ENCODE measurements at places on chromosomes 5 and 9.
A peak's percentile ranks its signal among the peaks of the same experiment; 100 is the strongest.

DNA sequence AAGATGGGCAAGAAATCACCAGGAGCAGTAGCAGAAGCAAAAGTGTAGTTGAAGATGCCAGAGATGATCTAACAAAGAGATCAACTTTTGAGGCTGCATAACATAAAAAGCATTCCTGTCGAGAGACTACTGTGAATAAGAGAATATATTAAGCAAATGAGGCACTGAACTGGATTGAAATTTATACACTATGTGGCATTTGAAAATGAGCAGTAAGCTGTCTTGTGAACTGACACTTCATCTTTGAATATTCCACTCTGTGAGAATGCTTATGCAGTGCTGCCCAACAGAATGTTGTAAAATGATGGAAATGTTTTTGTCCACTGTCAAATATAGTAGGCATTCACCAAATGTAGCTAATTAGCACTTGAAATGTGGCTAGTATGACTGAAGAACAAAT is 18.9 kb upstream of the PRRC1 start:
- no peak for DNase-seq

DNA sequence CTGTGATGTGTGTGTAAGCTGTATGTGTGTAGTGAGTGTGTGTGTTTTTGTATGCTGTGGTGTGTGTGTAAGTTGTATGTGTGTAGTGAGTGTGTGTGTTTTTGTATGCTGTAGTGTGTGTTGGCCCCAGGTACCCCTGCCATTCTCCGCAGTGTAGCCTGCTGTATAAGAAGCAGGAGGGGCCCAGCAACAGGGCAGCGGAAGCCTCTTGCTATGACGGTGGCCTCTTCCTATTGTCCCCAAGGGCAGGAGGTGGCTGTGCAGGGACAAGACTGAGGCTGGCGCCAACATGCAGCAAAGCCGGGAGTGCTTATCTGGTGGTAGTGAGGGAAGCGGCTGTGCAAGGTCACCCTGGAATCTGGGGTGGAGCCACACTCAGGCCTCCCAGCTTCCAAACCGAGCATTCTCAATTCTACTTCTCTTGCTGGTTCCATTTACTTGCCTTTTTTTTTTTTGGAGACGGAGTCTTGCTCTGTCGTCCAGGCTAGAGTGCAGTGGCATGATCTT is 5.1 kb downstream of the SPAAR start:
- no peak for DNase-seq

DNA sequence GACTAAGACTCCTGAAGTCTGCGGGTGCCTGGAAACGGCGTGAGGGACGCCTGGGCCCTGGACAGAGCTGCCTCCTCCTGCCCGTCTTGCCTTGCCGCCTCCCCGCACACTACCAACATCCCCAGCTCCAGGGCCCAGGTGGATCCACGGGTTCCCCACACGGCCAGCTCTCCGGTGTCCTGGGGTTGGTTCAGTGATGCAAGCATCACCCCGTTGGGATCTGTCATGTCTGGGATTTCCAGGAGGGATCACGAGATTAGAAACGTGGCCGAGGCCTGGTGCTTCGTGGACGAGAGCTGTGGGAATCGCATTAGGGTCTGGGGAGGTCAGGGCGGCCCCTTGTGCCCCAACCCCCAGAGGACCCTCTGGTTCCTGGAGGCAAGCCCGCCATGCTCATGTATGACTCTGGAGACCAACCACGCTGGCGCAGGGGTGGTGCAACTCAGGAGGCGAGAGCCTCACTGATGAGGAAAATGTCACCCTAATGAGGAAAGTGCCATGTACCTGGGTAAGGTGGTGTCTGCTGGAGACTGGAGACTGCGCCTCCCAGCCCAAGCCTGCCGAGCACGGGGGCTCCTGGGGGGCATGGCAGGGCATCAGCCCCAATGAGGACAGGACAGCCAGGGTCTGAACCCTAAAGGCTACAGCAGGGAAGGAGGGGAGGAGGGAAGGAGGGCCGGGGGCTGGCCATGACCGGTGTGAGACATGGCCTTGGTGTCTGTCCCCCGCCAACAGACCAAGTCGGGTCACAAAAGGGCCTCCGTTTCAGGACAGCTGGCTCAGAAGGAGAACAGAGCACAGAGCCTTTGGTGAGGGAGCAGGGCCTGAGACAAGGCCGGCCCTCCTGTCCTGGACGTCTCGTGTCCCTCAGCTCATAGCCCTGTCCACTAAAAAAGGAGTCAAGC is 31.9 kb upstream of the SLC6A19 start:
- DNase-seq = no peak

DNA sequence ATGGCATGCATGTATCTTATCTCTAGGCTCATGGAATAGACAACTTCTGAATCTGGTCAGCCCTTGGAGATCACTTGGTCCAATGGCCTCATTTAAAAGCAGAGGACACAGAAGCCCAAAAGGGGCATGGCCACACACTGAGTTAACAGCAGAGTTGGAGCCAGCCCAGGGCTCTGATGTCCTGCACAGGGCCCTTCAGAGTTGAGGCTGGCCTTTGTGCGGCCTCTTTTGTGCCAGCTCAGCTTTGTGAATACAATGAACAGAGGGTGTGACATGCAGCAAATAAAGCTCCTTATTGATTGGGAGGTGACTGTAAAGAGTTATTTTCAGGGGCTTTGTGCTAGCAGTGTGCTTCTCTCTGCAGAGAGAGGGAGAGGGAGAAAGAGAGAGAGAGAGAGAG is 150.1 kb upstream of the STK32A start:
- DNase-seq = no peak

GRCh38 chr9:128369024-128369706 is 2.0 kb upstream of the URM1 start:
- DNase-seq = no peak

DNA sequence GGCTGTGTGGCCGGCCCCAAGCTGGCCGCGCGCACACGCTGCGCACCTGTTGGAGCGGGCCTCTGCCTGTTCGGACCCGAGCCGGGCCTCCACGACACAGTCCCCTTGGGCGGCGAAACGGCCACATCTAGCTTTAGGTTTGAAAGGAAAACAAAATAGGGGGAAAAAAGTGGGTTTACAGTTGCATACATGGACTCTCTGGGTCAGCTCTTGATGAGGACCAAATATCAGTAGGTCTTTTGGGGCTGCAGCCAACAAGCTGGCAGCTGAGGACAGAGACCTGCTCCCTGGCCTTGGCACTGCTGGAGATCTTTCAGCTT is 20.7 kb downstream of the IGIP start:
- no peak for DNase-seq

- peak; percentile 49 for DNase-seq
Measured at GRCh38 chr9:114108016-114108833, 9.1 kb upstream of the KIF12 start.

DNA sequence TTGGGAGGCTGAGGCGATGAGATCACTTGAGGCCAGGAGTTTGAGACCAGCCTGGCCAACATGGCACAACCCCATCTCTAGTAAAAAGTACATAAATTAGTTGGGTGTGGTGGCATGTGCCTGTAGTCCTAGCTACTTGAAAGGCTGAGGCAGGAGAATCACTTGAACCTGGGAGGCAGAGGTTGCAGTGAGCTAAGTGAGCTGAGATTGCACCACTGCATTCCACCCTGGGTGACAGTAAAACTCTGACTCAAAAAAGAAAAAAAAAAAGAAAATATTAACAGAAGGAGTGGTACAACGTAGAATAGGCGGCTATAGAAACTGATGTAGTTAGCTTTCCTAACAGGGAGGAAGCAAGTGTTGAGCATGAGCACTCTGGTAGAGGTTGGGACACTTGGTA is 59.9 kb downstream of the PBX3 start:
- DNase-seq = no peak

- DNase-seq = no peak
Measured at GRCh38 chr9:134057751-134058701, 9.8 kb downstream of the BRD3 start.

DNA sequence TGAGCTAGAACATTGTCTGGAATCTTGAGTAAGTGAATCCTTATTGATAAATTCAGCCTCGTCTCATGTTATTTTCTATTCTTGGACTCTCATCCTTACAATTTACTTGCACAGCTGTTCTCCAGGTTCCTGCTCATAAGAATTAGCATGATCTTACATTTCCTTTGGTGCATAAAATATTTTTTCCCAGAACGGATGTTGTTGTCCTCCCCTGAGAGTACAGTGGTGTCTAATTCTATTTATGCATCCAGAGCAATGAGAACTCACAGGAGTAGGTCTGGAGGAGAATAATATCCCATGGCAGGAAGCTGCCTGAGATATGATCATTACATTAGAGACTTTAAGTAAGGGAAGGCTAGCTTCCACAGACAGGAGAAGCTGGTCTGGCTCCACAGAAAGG is 178.4 kb upstream of the MAST4 start:
- no peak for DNase-seq

DNA sequence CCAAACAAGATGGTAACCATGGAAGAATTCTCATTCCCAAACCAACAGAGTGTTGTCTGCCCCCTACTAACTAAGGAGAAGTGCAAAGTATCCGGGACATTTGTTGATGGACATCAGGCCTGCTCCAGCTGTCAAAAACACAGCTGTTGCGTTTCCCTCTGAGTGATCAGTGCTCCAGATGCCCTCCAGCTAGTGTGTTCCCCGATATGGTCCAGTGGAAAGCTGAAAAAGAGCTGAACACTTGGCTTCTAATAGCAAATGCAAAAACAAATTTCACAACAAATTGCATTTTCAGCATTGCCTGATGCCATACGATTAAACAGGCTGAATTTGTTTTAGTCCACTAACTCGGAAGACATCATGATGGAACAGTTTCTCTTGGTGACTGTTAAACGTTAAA is 1398.7 kb downstream of the PTPRD start:
- no peak for DNase-seq

- DNase-seq = no peak
Measured at GRCh38 chr5:1797855-1798254, 1.8 kb downstream of the MRPL36 start.

DNA sequence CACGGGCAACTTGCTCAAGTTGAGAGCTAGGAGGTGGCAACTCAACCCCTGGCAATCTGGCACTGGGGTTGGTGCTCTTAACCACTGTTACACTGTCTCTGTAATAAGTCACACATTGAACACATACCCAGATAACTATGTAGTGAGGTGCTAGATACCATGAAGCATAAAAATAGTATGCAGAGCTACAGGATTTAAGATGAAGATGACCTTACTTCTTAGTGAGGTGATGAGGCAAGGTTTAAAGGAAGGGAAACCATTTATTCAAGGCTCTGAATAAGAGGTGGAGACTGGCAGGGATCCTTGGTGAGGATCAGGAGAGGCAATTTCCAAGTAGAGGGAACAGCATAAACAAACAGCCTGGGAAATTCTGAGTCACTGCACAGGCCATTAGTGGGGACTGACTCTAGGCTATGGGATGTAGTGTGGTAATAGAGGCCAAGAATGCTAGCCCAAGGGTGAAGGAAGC is 67.6 kb upstream of the NR3C1 start:
- no peak for DNase-seq

- DNase-seq = no peak
Measured at GRCh38 chr9:94869415-94869843, 142.9 kb downstream of the AOPEP start.

GRCh38 chr9:123505496-123505895 is 149.5 kb downstream of the CRB2 start:
- DNase-seq = no peak

- DNase-seq = no peak
Measured at GRCh38 chr9:94993160-94993820, 266.8 kb downstream of the AOPEP start.

- DNase-seq = no peak
Measured at GRCh38 chr5:32522429-32523143, 62.8 kb upstream of the SUB1 start.

GRCh38 chr9:19102631-19103345 is at the start of gene HAUS6:
TSS of gene HAUS6 (minus strand) at chr9:19102904. CDS start at chr9:19102651, 253 bp downstream.
- peak; percentile 61 for DNase-seq

DNA sequence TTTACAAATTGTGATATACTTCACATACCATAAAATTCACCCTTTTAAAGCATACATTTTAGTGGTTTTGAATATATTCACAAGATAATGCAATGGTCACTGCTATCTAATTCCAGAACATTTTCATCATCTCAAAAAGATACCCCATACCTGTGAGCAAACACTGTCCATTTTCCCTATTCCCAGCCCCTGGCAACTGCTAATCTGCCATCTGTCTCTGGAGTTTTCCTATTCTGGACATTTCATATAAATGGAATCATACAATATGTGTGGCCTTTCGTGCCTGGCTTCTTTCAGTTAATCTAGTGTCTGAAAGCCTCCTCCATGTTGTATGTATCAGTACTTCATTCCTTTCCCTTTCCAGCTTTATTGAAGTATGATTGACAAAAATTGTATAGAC is 14.7 kb downstream of the SNX30 start:
- DNase-seq = no peak

DNA sequence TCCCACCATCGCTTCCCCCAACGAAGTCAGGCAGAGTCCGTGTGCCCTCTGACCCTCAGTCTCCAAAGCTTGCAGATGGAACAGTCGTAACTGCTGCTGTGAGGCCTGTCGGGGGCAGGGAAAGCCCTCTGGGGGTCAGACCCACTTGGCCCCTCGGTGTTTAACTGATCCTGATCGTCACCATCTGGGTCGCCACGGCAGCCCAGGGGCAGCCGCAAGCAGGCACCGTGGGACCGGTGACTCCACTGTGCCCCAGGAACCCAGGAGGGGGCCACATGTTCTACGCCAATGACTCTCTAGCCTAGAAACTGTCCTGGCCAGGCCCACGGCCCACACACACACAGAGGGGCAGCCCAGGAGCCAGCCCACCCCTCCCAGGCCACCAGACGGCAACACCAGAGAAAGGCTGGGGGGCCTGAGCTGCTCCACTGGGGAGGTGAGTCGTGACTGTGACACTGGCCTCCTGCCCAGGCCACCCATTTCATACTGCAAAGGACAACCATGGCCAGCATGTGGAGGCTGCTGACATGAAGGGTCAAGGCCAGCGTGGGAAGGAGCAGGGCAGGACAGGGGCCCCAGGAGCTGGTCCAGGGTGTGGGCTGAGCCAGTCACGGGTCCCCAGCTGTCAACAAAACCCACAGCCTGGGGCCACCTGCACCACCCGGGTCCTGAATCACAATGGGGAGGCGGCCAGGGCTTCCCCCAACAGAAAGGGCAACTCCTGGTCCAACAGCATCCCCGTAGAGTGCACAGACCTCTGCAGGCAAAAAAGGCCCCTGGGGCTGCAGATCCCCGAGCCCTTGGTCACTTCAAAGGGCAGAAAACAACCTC is 20.8 kb downstream of the VAV2 start:
- no peak for DNase-seq

DNA sequence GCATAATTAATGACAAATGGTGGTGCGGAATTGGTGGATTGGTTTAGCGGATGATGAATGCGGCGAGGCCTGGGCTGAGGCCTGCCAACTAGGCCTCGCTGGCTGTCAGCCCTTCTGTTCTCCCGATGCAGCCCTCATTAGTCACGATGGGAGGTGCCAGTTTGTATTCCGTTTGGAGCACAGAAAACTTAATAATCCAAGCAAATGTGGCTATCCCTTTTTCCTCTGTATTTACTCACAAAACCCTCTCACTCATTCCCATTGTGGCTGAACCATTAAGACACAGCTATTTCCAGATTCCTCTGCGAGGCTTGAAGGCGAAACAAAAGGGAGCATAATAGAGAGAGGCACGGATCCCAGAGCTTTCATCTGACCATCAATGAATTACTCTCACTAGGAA is 114.3 kb downstream of the MVB12B start:
- DNase-seq = no peak

- DNase-seq = no peak
Measured at GRCh38 chr5:90504743-90505142, 24.6 kb downstream of the LYSMD3 start.

All from activated CD8-positive, alpha-beta memory T cell treated with anti-CD3 and anti-CD28 coated beads for 48 hours (primary cell).